Activated effector memory CD4-positive, alpha-beta T cell treated with anti-CD3 and anti-CD28 coated beads, Interleukin-2, amount 50 U/mL, for 16 hours (primary cell): ENCODE measurements at places on chromosomes 16 and 17.

GRCh38 chr16:80948886-80949493 lies 57.7 kb downstream of the CMC2 start:
- DNase-seq = peak; percentile 74

GRCh38 chr16:83269048-83269447 lies 538.7 kb upstream of the HSBP1 start:
- no peak for DNase-seq

DNA sequence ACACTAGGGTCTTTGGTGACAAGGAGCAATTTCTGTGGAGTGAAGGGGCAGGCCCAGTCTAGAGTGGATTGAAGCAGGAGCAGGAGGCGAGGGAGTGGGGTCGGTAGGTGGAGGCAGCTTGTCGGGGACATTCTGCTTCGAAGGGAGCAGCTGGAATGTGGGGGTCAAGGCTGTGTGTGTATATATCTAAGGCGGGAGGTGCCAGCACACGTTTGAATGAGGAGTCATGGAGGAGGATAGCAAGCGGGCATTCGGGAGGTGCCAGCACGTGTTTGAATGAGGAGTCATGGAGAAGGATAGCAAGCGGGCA lies 17.7 kb downstream of the NT5M start:
- DNase-seq = no peak

- DNase-seq = peak; percentile 65
Measured at GRCh38 chr17:74356646-74357465, 4.8 kb downstream of the BTBD17 start.

DNA sequence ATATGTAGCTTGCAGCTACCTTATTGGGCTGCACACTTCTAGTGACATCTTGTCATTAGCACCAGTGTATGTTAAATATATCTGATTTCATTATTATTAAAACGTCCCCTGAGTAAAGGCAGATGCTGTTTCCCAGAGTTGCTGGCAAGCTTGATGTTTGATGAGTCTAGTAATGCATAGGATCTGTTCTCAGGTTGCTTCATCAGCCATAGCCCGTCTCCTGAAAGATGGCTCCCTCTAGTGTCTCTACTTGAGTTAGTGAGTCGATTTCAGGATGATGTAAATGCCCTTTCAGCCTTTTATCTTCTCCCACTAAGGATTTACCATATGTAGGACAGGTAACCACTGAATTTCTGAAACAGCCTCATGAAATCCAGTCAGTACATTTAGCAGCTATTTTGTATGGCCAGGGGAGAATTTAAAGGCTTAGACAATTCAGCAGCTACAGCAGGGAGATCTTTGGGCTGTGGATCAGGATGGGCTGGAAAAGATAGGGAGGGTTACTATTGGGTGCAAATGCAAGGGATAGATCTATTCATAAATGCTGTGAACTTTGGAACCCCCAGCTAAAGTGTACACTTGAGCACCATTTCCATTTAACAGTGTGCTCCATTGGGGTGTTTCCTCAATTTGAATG lies 376.3 kb downstream of the CNTNAP4 start:
- DNase-seq = no peak

DNA sequence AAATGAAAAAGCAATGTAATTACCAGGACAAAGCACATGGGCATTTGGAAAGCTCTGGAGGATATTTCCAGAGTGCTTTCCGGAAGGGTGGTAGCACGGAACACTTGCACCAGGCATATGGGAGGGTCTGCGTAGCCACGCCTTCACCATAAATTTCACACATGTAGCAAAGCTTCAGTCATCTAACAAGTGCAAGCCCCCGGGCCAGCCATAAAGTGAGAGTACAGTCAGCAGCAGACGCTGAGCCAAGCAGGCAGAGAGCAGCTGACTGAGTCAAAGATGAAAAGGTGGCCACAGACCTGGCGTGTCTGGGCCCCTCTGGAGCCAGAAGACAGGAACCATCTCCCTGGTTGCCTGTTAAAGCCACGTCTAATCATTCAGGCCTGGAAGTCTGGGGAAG lies 130.6 kb downstream of the SEC14L1 start:
- DNase-seq = no peak

- no peak for DNase-seq
Measured at GRCh38 chr17:601926-602303, 112.7 kb downstream of the VPS53 start.

DNA sequence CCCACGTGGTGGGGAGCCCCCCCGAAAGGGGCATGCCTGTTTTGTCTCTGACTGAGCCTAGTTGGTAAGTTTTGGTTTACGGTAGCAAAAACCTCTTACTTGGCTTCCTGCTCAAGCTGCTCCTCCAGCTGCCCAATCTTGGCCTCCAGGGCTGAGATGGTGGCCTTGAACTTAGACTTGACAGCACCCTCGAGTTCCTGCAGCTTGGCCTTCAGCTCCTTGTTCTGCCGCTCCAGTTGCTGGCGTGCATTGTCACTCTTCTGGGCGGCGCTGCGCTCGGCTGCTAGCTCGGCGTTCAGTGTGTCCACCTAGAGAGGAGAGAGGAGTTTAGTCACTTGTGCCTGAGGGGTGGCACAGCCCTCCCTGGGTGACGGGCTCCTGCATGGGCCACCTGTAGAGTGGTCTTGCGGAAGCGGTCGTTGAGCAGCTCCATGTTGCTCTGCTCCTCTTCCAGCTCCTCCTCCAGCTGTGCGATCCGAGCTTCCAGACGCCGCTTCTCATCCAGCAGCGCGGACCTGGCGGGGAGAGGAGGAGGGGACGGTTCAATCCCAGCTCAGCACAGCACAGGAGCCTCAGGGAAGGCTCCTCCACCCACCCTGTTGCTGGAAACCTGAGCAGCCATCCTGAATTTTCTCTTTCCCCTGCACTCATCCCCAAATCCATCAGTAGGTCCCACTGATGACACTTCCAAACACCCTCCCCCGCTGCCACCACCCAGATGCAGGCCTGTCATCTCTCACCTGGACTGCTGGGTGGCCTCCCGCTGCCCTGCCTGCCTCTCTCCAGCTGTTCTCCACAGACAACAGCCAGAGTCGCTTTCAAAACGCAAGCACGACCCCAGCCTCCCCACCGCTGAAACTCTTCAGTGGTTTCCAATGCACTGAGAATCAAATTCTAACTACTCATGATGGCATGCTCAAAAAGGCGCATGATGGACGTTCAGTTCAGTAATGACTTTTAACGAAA lies 44.6 kb downstream of the NDEL1 start:
- no peak for DNase-seq

- DNase-seq = no peak
Measured at GRCh38 chr17:57819285-57819684, 30.6 kb downstream of the MRPS23 start.

GRCh38 chr16:80517846-80518245 lies 22.9 kb upstream of the DYNLRB2 start:
- DNase-seq = no peak

GRCh38 chr17:35568561-35568960 lies 7.9 kb upstream of the SLFN14 start:
- peak; percentile 81 for DNase-seq

DNA sequence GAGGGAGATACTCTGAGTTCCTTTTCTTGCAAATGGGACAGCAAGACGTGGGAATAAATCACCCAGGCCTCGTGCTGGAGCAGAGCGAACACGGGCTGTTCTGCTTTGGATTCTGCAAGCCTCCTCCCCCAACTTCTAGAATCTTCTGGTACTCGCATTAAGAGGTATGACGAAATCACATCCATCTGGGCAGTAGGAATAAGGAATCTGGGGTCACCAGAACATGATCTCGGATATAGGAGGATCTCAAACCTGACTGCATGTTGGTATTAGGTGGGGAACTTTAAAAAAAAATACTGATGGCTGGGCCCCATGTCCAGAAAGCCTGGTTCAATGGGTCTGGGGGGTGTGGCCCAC lies 49.8 kb upstream of the USP7 start:
- DNase-seq = no peak

DNA sequence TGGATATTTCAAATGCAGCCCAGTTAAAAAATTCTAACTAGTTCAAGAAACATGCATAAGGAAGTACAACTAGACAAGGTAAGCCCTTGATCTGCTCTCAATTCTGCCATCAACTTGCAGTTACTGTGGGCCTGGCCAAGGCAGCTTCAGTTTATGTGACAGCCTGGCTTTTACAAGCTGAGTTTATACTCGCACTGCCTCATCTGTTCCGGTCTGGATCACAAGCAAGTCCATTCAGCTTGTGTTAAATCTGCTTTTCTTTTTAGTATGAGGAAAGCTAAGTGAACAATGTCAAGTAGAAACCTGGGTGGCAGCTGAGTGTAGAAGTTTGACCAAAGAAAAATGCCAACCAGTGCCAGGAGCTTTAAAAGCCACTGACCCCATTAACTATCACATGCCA lies 76.6 kb upstream of the CORO6 start:
- no peak for DNase-seq
